ENCODE measurements at places on chromosomes 6 and 20.
A peak's percentile ranks its signal among the peaks of the same experiment; 100 is the strongest.

- no peak for DNase-seq
Observed at GRCh38 chr20:61236713-61237112, 15.3 kb upstream of the CDH4 start.

DNA sequence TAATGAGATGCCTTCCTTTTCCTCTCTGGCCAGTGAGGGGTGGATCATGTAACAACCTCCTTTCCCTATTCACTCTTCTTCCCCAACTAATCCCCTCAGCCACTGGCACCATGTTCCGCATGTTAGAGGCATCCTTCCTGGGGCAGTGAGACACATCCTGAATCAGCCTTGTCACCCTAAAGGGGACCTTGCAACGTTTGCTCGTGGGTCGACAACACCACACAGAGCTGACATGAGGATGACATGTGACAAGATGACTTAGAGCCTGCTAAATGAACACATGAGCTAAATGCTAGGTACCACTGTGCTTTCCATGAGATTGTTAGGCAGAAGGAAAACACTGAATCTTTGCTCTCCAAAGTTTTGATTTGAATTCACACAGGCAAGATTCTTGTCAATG, 129.2 kb downstream of the ATXN1 start:
- DNase-seq = no peak

DNA sequence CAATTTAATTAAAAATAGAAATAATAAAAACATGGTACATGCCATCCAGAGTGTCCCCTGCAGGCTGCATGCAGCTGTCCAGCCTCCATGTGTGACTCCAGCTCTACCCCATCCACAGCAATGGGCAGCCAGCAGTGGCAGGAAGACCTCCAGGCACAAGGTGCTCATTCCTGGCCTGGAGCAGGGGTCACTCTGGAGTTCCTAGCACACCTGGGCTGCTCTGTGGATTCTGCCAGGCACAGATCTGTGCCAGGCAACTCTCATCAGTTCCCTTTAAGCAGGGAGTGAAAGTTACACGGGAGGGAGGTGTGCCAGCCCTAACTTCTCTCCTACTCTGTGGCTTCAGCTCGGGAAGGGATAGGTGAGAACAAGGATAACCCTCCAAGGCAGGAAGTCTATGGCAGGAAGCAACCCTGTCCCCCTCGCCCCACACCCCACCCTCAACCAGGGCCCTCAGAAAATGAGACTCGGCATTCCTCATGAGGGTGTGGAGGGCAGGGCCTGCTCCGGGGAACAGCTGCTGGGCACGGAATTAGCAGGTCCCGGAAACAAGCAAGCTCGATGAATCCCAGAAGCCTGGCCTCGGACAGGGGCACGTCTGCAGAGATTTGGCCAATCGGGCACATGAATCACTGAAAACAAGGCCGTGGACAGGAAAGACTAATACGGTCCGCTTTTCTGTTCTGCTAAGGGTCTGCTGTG, 10.0 kb downstream of the JPH2 start:
- DNase-seq = no peak

DNA sequence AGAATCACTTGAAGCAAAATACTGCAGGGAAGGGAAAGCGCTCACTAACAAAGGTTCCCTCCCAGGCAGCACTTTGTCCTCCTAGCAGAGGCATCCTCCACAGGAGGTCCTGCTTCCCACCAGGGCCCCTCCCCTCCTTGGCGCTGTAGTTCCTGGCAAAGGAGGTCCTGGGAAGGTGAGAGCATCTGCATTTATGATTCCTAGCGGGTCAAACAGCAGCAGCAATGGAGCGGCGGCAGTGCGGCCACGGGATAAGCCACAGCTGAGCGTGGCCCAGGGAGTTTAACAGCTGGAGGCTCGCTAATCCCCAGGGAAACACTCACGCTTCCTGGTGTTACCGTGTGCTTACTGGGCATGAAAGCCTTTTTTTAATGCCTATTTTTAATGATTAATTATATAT, 185.8 kb downstream of the TTLL2 start:
- DNase-seq = no peak

- DNase-seq = peak; percentile 36
Observed at GRCh38 chr6:39377539-39377950, 55.0 kb upstream of the KCNK16 start.

GRCh38 chr20:37096415-37097041, 731 bp upstream of the RBL1 start:
- no peak for DNase-seq

GRCh38 chr20:13149371-13150105, 71.5 kb upstream of the ISM1 start:
- no peak for DNase-seq

GRCh38 chr6:34142061-34142998, 3.6 kb downstream of the GRM4 start:
- no peak for DNase-seq

GRCh38 chr6:128696691-128697689, 176.6 kb upstream of the PTPRK start:
- no peak for DNase-seq

- no peak for DNase-seq
Observed at GRCh38 chr6:39225946-39226437, 3.3 kb downstream of the KCNK5 start.

DNA sequence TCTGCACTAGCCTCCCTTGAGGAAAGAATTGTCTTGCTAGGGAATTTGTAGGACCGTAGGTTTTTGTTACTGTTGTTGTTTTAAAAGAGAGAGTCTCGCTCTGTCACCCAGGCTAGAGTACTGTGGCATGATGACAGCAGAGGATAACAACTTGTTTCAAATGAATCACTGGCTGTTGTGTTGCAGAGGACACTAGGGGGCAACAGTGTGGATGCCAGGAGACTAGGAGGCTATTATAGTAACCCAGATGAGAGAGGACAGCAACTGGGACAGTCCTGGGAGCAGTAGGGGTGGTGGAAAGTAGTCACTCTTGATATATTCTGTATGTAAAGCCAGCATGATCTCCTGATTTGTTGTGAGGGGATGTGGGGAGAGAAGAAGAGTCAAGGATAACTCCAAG, 41.8 kb upstream of the LAMA4 start:
- DNase-seq = no peak

DNA sequence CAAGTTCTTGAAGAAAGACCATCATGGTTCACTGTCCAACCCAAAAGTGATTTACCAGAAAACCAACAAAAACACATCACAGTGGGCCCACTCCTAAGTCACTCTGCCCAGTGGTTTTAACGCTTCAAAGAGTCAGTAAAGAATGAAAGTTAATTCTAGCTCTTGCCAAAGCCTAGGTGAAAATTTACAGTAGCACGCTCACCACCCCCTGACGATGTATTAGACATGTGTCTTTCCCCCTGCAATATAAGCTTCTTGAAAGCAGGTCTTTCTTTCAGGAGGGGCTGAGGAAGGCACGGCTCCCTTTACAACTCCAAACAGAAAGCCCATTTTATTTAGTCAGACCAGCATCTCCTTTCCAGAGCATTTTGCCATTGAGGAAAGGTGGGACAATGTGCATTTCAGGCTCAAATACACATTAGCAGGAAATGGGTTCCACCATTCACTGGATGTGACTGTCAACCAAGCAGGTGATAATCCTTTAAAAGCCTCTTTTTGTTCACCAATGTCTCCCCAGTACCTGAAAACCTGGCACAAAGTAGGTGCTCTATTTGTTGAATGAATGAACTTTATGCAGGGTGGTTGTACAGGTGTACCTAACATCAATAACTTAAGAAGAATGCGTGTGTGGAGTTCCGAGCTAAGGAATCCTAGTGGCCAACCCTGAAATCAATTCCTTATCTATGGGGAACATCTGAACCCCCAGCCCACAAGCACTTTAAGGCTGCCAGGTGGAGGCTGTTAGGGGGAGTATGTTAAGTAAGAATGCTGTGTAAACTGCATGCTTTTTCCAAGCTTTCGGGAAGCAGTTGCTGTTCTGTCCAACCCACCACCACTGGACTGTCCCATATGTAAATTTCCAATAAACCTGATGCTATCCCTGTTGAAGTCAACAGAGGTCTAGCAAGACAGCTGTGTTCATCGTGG, 11.4 kb downstream of the EZR start:
- no peak for DNase-seq

- no peak for DNase-seq
Observed at GRCh38 chr20:57261457-57262251, 4.8 kb downstream of the BMP7 start.

DNA sequence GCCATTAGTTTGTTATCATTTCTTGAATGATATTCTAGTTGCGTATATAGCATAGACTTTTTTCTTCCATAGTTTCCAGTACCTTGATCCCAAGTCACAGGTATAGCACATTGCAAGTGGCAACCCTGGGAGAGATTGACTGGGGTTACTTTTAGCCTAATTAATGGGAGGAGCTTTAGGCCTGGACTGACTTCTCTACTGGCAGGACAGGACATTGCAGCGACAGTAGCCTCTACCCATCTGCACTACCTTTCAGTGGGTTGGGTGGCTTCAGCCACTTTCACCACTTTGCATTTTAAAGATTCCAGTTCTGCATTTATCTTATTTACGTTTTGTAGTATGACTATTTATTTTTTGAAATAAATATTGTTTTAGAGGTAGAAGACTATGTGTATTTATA, 320.3 kb downstream of the RIMS1 start:
- DNase-seq = no peak

GRCh38 chr20:24950128-24950835, 1.2 kb downstream of the CST7 start:
- DNase-seq = no peak

DNA sequence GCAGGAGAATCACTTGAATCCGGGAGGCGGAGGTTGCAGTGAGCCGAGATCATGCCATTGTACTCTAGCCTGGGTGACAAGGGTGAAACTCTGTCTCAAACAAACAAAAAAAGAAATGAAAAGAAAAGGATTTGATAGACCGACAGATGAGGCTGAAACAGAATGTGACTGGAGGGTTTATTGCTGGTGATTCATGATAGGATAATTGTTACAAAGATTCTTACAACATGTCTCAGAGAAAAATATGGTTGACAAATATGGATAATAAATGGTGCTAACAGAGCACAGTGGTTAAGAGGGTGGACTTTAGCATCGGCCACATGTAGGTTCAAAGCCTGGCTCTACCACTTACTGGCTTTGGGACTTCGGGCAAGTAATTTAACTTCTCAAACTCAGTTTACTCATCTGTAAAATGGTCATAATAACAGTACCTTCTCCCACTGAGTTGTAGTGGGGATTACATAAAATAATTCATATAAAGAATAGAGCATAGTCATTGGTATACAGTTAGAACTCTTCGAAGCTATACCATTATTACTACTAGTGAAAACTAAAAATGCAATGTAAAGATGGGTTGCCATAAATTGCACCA, 131.9 kb downstream of the MAP3K7 start:
- DNase-seq = no peak

GRCh38 chr6:140601021-140601808, 1226.8 kb upstream of the CITED2 start:
- DNase-seq = no peak

- DNase-seq = no peak
Observed at GRCh38 chr6:52364480-52365166, 2.7 kb downstream of the PAQR8 start.

Measured in NCI-H774 (cell line).